ENCODE measurements at places on chromosomes 1 and 21.
A peak's percentile ranks its signal among the peaks of the same experiment; 100 is the strongest.

- no peak for DNase-seq
Measured at GRCh38 chr1:6424619-6425593, at the start of gene ESPN. Gene ESPN (plus strand): TSS chr1:6424776. CDS start chr1:6424956, 180 bp downstream.

GRCh38 chr1:218400624-218401023 is 55.5 kb downstream of the TGFB2 start:
- DNase-seq: no peak

DNA sequence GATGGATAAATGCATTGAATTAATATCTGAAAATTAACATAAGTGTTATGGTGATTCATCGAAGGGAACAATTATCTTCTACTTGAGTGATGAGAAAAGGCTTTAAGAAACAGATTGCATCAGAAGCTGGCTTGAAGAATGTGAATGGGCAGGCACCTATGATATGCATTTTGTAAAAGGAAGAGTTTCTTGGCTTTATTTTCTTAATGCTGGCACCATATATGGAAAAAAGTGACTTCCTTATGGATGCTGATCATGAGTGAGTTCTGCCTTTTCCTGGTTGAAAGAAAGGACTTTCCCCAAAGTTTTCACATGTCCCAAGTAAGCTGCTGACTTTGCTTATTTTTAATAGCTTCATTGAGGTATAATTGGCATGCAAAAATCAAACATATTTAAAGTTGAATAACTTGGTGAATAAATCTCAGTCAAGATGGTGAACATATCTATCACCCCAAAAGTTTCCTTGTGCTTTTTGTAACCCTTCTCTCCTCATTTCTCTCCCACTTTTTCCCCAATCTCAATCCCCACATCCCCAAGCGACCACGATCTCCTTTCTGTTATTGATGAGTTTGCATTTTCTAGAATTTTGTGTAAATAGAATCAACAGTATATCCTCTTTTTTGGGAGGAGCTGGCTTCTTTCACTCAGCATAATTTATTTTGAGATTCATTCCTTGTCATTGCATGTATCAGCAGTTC is 74.2 kb downstream of the SPATA46 start:
- no peak for DNase-seq

DNA sequence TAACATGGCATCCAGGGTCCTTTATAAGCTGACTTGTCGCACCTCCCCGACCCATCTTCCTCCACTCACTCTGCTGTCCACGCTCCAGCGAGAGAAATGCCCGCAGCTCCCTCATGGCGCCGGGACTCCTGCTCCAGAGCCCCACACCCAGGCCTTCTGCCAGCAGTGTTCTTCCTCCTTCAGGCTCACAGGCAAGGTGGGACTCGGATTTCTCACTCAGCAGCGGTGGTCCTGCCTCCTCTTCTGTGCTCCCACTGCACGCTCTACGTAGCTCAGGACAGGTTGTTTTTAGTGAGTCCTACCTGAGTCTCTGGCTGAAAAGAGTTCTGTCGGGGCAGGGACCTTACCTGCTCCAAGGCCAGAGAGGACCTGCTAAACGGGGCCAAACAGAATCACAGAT is 11.2 kb downstream of the THEMIS2 start:
- no peak for DNase-seq

DNA sequence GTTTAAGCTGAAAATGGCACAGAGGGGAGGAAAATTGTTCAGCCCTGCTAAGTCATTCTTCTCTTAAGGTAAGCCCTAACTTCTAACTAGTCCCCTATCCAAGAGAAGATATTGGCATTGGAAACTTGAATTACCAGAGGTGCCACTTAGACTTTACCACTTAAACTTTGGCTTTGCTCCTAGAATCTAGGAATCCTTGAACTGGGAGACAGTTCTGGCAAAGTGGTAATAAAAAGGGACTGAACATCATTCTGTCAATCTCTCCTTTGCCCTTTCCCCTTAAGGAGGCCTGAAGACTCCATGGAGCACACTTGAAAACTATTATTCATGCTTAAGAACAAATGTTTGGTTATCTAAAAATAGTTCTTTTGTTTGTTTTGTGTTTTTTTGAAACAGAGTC is 8.4 kb downstream of the ATP1A4 start:
- no peak for DNase-seq

DNA sequence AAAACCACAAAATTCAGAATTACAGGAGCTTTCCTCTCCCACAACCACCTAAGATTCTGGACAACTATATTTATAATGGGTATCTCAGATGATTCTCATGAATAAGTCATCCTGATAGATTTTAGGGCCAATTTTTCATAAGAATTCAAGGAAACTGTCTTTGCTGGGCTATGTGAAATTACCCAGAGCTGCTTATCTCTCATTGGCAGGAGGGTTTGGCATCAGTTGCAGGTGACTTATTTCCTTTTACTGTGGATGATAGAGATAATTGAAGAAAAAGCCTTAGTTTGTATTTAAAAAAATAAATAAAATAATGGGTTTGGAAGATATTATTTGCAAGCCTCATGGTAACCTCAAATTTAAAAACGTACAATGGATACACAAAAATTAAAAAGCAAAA is 38.2 kb upstream of the WDR26 start:
- no peak for DNase-seq

GRCh38 chr1:161159913-161160243 is 578 bp downstream of the USP21 start:
- DNase-seq: no peak

DNA sequence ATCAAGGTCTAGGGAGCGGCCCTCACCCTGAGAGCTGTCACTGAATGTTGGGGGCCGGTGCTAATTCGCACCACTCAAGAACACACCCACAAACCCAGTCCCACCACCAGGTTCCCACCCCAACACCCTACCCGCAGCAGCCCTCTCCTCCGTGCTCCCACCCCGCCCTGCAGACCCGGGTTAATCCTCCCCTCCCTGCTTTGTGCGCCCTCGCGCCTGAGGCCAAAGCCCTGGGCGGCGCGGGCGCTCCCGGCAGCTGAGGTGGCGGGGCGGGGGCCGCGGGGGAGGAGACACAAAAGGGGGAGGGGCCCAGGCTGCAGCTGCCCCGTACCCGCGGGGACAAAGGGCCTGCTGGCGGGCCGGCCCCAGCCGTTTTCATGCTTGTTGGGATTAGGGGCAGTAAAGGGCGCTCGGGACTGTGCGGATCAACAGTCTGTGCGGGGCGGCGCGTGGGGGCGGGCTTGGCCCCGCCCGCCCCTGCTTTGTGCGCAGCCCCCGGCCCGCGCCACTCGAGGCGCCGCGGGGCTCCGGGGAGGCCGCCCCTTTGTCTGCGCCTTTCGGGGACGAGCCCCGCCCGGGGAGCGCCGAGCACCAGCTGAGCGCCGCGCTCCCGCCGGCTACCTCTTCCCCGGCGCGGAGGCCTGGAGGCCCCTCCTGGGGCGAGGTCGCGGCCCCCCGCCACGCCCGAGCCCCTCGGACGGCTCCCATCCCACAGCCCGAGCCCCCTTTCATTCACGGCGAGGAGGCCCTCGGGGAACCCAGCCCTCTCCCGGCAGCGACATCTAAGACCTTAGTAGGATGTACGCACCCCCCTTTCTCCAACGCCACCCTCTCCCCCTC is 10.9 kb downstream of the C1orf216 start:
- no peak for DNase-seq

GRCh38 chr1:115642168-115643072 is 650 bp downstream of the VANGL1 start:
- peak; percentile 70 for DNase-seq

GRCh38 chr1:109490029-109490933 is 3.6 kb upstream of the CYB561D1 start:
- peak; percentile 44 for DNase-seq

DNA sequence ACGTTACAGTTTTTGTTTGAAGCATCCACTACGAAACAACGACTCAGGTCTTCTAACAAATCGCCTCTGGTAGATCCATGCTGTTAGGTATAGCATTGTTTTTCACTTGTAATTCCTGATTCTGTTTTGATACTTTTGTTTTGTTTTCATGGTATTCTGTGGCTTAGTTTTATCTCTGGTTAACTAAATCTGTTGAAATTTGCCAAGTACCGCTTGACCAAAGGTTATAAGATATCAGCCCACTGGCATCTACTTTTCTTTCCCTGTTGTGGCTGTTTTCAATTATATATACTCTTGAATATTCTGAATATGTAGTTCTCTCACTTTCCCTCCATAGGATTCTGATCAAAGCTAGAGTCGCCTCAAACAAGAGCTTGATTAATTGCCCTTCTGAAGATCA is 274.8 kb upstream of the C1orf105 start:
- no peak for DNase-seq

- no peak for DNase-seq
Measured at GRCh38 chr1:50930965-50931737, 28.9 kb downstream of the FAF1 start.

DNA sequence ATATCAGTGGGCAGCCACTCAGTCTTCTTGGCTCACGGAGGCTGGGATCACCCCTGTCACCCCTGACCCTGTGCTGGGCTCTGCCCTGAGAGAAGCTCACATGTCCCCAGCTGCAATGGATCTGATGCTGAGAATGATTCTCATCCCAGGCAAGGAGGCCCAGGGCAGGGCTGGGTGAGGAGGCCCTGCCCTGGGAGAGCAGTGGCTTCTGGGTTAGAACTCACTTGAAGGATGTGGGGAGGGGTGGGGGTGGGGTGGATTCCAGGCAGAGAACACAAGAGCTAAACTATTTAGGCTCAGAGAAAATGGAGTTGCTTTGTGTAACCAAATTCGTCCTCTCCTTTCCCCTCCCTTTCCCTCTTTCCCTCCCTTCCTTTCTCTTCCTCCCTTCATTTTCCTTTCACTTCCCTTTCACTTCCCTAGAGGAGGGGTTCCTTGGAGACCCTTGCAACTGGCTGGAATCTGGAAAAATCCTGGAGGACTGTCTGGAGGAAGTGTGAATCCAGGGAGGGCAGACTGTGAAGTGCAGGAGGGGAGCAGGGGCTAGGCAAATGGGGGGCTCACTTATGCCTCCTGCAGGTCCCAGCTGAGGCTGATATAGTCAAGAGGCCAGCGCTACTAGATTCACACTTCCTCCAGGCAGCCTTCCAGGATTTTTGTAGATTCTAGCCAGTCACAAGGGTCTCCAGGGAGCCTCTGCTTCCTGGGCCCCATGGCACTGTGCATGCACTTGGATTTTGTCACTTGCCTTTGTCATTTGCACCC is 47.0 kb downstream of the IGSF21 start:
- DNase-seq: no peak

GRCh38 chr1:175145899-175146528 is 46.6 kb downstream of the KIAA0040 start:
- DNase-seq: peak; percentile 46
